Kidney capillary endothelial cell (primary cell): ENCODE measurements at places on chromosomes 3 and 15.

DNA sequence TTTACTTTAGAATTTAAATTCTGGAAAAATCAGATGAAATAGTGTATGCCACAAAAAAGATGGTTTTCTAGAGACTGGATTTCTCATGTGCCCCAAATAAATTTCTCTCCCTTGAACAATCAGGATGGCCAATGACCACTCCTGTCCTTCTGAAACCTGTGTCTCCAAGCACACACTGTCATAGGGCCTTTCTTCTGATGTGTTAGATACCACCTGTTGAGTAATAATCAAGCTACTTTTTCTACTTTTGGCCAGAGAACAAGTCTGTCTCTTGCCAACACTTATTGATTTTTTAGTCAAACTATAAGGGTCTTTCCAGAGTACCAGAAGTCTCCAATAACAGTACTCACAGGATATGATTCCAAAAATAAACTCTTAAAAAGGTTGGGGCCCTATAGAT is 16.1 kb upstream of the TFG start:
- DNase-seq: no peak

DNA sequence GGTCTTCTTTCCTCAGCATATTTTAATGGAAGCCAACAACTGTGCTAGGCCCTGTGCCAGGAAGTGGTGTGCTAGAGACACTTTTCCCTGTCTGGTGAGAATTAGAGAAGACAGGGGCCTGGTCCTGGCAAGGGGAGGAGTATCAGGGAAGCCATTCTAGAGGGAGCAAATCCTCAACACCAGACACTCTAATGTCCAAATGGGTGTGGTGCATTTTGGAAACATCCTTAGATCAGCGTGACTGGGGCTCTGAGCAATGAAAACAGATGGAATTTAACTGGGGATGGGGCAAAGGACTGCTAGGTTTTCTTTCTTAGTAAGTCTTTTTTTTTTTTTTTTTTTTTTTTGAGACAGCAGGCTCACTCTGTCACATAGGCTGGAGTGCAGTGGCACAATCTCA is 7.7 kb upstream of the VPS18 start:
- DNase-seq: no peak

- DNase-seq: no peak
Observed at GRCh38 chr3:109021556-109021955, 67.9 kb upstream of the GUCA1C start.

- no peak for DNase-seq
Observed at GRCh38 chr15:89070197-89071124, 17.8 kb upstream of the ABHD2 start.

- DNase-seq: peak; percentile 60
Observed at GRCh38 chr3:58414538-58415197, 19.0 kb downstream of the PDHB start.
